Pancreas (tissue), 10 donors: ENCODE measurements at places on chromosomes 4 and X. TPM values are rescaled to one million over a fixed set of nuclear protein-coding genes. Genes with fewer than 3 reads are reported as not detected.

DNA sequence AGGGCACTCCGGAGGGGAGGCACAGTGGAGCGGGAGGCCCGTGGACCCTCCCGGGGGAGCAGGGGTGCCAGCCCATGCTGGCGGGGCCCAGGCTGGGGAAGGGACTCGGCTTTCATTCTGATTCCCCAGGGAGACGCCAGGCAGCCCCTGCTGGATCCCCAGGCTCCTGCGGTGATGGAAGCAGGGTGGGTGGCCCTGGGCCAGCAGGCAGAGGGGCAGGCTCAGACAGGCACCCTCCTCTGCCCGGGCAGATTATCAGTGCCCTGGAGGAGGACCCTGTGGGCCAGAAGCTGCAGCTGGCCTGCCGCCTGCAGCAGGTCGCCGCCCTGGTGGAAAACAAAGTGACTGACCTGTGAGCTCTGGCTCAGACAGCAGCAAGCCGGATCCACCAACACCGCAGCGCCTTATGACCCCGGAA, 2.1 kb upstream of the SRPK3 start:
- no peak overlapping the region for H3K4me3 ChIP-seq
- no peaks in the 10 kb centered on the region for H3K27me3 ChIP-seq
- no peaks in the 10 kb centered on the region for H3K36me3 ChIP-seq
- no peaks in the 10 kb centered on the region for H3K4me1 ChIP-seq
- no peak for DNase-seq
- no peak overlapping the region for H3K27ac ChIP-seq

GRCh38 chr4:8705161-8706145, 112.9 kb downstream of the CPZ start:
- DNase-seq = no peak
- no peak overlapping the region for H3K4me3 ChIP-seq
- no peaks in the 10 kb centered on the region for H3K27me3 ChIP-seq
- no peaks in the 10 kb centered on the region for H3K36me3 ChIP-seq
- no peaks in the 10 kb centered on the region for H3K4me1 ChIP-seq
- no peak overlapping the region for H3K27ac ChIP-seq

GRCh38 chr4:70713453-70714078, 8.2 kb upstream of the RUFY3 start:
- no peaks in the 10 kb centered on the region for H3K36me3 ChIP-seq
- no peak for DNase-seq
- no peak overlapping the region for H3K4me3 ChIP-seq
- H3K4me1 ChIP-seq = peaks cover 45% of the 10 kb centered on the region
- no peaks in the 10 kb centered on the region for H3K27me3 ChIP-seq

DNA sequence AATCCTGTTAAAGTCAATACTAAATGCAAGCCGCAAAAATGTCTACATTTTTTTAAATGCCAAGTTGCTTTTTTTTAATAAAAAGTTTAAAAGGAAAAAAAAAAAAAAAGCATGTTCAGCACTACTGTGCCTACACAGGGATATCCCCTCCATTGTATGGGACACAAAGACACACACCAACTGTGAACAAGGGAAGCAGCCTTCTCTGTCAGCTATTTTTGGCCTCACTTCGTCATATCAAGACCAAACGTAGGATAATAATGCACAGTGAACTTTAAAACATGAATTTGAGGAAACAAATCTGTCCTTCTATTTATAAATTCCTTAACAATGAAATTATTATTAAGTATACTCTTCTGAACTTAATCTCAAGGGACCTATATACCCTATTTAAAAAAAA, 4.4 kb downstream of the FBXW7 start:
- H3K36me3 ChIP-seq = no peaks in the 10 kb centered on the region
- H3K27me3 ChIP-seq = no peaks in the 10 kb centered on the region
- H3K4me1 ChIP-seq = peaks cover 9% of the 10 kb centered on the region
- no peak for DNase-seq
- no peak overlapping the region for H3K4me3 ChIP-seq

Gene MAML3
- total RNA-seq = 5.6 TPM
